Cardiac muscle cell (in vitro differentiated cells and primary cell): ENCODE measurements at places on chromosomes 3 and 15. TPM values are rescaled to one million over a fixed set of nuclear protein-coding genes. Genes with fewer than 3 reads are reported as not detected.

Gene VIPR1
- polyA plus RNA-seq, result 0.60 and 0.86 TPM in 2 replicates

Gene RHOV
- polyA plus RNA-seq, result 0.84 and 1.5 TPM in 2 replicates

DNA sequence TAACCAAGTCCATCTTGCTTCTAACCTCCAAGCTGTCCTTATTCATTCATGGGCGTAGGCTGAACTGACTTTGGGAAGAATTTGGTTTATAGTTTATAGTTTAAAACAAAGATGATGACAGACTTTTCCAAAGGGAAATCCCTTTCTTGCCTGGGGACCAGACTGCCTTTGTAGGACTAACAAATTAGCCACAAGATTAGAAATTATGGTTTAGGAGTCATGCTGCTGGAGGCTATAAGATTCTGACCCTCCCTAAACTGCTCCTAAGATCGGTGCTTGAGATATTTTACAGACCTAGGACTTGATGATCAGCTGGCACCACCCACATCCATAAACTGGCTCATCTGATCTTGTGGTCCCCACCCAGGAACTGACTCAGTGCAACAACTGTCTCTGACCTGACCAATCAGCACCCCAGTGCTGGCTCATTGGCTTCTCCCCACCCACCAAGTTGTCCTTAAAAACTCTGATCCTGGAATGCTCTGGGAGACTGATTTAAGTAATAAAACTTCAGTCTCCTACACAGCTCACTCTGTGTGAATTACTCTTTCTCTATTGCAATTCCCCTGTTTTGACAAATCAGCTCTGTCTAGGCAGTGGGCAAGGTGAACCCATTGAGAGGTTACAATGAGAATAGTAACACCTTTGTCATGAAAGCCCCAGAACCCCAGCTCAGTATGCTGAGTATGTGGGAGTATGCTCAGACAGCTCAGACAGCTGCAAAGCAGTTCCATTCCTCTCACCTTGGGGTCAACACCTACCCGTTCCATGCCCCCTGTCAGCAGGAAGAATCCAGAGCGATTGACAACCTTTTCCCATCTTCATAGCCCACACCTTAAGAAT is 51.6 kb upstream of the C15orf39 start:
- peak; percentile 42 for DNase-seq
- no peak overlapping the region for H3K4me3 ChIP-seq
- no peaks in the 10 kb centered on the region for H3K27me3 ChIP-seq
- H3K36me3 ChIP-seq, result no peaks in the 10 kb centered on the region

- DNase-seq, result no peak
- H3K4me1 ChIP-seq, result no peaks in the 10 kb centered on the region
- no peak overlapping the region for H3K27ac ChIP-seq
- H3K36me3 ChIP-seq, result no peaks in the 10 kb centered on the region
- no peaks in the 10 kb centered on the region for H3K27me3 ChIP-seq
Measured at GRCh38 chr15:48560321-48561051, 85.0 kb downstream of the FBN1 start.

Gene POC1A
- 10.6 and 24.0 TPM in 2 replicates for polyA plus RNA-seq

GRCh38 chr3:188403404-188403803 is 249.4 kb downstream of the LPP start:
- H3K27ac ChIP-seq, result no peak overlapping the region
- no peaks in the 10 kb centered on the region for H3K27me3 ChIP-seq
- H3K4me3 ChIP-seq, result no peak overlapping the region
- H3K4me1 ChIP-seq, result peaks cover 14% of the 10 kb centered on the region
- H3K36me3 ChIP-seq, result no peaks in the 10 kb centered on the region

- H3K4me3 ChIP-seq, result no peak overlapping the region
- DNase-seq, result no peak
- no peaks in the 10 kb centered on the region for H3K4me1 ChIP-seq
- no peak overlapping the region for H3K27ac ChIP-seq
- H3K36me3 ChIP-seq, result no peaks in the 10 kb centered on the region
- H3K27me3 ChIP-seq, result no peaks in the 10 kb centered on the region
Measured at GRCh38 chr15:23422946-23423708, 23.9 kb downstream of the GOLGA6L2 start.

Gene SUSD5
- 4.5 and 11.0 TPM in 2 replicates for polyA plus RNA-seq

Gene COL6A5
- not detected in 2 replicates for polyA plus RNA-seq

Gene UQCC5
- 64.7 and 89.3 TPM in 2 replicates for polyA plus RNA-seq

DNA sequence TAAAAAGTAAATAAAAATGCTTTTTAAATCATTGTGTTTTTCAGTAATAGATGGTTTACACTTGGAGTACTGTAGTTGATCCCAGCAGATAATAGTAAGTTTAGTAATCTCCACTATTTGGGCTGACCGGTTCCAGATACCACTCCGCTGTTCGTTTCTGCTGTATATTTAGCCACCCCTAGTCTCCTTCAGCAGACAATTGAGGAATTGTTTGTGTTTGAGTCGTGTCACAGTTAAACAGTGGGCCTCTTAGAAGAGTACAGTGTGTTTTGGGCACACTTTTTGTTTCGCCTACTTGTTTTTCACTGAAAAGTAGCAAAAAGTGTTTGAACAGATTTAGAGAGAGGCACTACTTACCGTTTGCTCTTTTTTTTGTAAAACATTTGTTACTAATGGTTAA is 33.2 kb downstream of the PAK2 start:
- H3K27me3 ChIP-seq, result no peaks in the 10 kb centered on the region
- H3K27ac ChIP-seq, result peak overlapping the region; percentile 71
- H3K36me3 ChIP-seq, result no peaks in the 10 kb centered on the region

GRCh38 chr15:62928242-62928999 is 114.1 kb upstream of the TPM1 start:
- no peaks in the 10 kb centered on the region for H3K27me3 ChIP-seq
- peak; percentile 33 for DNase-seq
- H3K4me3 ChIP-seq, result no peak overlapping the region
- H3K36me3 ChIP-seq, result no peaks in the 10 kb centered on the region
- peak overlapping the region; percentile 7 for H3K27ac ChIP-seq
- peaks cover 12% of the 10 kb centered on the region for H3K4me1 ChIP-seq

GRCh38 chr3:76644305-76644675 is 395.6 kb upstream of the ROBO2 start:
- H3K27me3 ChIP-seq, result no peaks in the 10 kb centered on the region
- H3K27ac ChIP-seq, result no peak overlapping the region
- H3K4me3 ChIP-seq, result no peak overlapping the region
- H3K4me1 ChIP-seq, result no peaks in the 10 kb centered on the region
- no peak for DNase-seq
- no peaks in the 10 kb centered on the region for H3K36me3 ChIP-seq

GRCh38 chr3:63824309-63824708 is 5.2 kb downstream of the C3orf49 start:
- H3K27me3 ChIP-seq, result peaks cover 5% of the 10 kb centered on the region
- DNase-seq, result peak; percentile 11
- H3K4me1 ChIP-seq, result no peaks in the 10 kb centered on the region
- no peaks in the 10 kb centered on the region for H3K36me3 ChIP-seq
- no peak overlapping the region for H3K4me3 ChIP-seq

Gene TAGLN3
- polyA plus RNA-seq, result 1.1 and 1.6 TPM in 2 replicates

GRCh38 chr15:83504365-83504764 is 57.2 kb downstream of the SH3GL3 start:
- no peaks in the 10 kb centered on the region for H3K27me3 ChIP-seq
- peak overlapping the region; percentile 54 for H3K27ac ChIP-seq
- DNase-seq, result peak; percentile 37

DNA sequence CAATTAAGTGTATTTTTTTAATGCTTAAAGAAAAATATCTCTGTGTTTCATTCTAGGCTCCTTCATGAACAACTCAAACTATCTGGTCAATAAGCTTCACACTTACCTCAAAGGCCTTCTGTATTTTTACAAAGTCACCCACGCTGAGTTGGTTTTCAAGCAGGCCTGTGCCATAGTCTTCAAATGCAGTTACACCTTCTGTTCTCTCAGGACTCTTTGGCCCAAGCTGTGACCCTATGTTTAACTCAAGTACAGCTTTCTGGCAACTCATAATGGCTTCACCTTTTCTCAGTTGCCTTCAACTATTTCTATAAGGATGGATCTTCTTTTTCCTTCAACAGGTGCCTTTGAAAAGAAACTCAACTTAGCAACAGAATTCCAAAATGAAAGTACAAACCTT is 587 bp downstream of the WDR49 start:
- H3K27ac ChIP-seq, result no peak overlapping the region
- no peaks in the 10 kb centered on the region for H3K36me3 ChIP-seq
- DNase-seq, result no peak
- no peaks in the 10 kb centered on the region for H3K4me1 ChIP-seq
- H3K27me3 ChIP-seq, result no peaks in the 10 kb centered on the region
- no peak overlapping the region for H3K4me3 ChIP-seq

- no peak for DNase-seq
- no peak overlapping the region for H3K4me3 ChIP-seq
- no peak overlapping the region for H3K27ac ChIP-seq
- H3K27me3 ChIP-seq, result no peaks in the 10 kb centered on the region
Measured at GRCh38 chr15:61700803-61701202, 359.4 kb downstream of the VPS13C start.

Gene CCNL1
- polyA plus RNA-seq, result 87.6 and 101 TPM in 2 replicates

Gene GOLGA8K
- polyA plus RNA-seq, result 0.28 TPM in 1 of 2 replicates, not detected in the other

DNA sequence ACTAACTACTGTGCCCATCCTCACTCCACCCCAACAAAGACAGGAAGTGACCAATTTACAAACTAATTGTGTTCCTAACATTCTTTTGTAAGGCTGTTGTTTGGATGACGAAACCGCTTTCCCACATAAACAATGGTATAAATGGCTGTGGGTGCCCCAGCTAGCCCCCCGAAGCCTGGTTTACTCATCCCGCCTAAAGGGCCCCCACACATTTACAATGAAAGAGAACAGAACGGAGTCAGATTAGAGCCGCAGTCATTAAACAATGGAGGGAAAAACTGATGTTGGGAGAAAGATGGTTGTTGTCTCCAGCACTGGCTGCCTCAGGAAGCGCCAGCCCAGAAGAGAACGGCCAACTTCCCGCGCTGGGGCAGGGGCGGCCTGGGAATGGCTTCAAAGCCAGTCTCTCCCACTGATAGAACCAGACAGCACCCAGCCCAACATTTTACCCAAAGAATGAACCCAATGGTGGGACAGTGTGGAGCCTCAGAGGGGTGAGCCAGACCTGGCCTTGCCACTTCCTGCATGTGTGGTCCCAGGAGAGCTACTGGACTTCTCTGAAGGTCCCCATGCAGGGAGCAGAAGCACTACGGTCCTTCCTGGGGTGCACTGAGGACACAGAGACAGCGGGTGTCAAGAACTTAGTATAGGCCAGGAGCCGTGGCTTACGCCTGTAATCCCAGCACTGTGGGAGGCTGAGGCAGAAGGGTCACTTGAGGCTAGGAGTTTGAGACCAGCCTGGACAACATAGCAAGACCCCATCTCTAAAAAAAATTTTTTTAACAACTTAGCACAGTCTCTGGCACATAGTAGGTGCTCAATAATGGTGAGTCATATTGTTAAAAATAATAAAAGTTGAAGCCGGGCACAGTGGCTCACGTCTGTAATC is 75.8 kb upstream of the GATA2 start:
- no peaks in the 10 kb centered on the region for H3K27me3 ChIP-seq
- H3K4me1 ChIP-seq, result no peaks in the 10 kb centered on the region
- no peak overlapping the region for H3K27ac ChIP-seq
- H3K4me3 ChIP-seq, result no peak overlapping the region
- no peak for DNase-seq

GRCh38 chr3:52339612-52340011 is 23.5 kb downstream of the DNAH1 start:
- H3K27me3 ChIP-seq, result no peaks in the 10 kb centered on the region
- H3K27ac ChIP-seq, result no peak overlapping the region
- no peaks in the 10 kb centered on the region for H3K4me1 ChIP-seq
- peak; percentile 77 for DNase-seq
- H3K36me3 ChIP-seq, result no peaks in the 10 kb centered on the region

DNA sequence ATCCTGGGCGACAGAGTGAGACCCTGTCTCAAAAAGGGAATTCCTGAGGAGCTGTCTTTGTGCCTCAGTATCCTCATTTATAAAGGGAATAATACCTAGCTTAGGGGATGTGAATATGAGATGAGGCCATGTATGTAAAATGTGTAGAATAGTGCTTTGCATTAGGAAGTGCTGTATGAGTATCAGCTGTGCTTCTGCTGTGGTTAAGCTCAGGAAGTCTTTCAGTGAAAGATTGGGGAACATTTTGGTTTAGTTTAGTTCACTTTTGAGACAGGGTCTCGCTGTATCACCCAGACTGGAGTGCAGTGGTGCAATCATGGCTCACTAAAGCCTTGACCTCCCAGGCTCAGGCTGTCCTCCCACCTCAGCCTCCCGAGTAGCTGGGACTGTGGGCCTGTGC is 10.6 kb downstream of the THUMPD3 start:
- no peak for DNase-seq
- H3K4me3 ChIP-seq, result no peak overlapping the region
- H3K27ac ChIP-seq, result no peak overlapping the region
- H3K36me3 ChIP-seq, result peaks cover 60% of the 10 kb centered on the region
- H3K27me3 ChIP-seq, result no peaks in the 10 kb centered on the region
- no peaks in the 10 kb centered on the region for H3K4me1 ChIP-seq

GRCh38 chr3:171165499-171165921 is 139.0 kb upstream of the SLC2A2 start:
- H3K27me3 ChIP-seq, result no peaks in the 10 kb centered on the region
- no peaks in the 10 kb centered on the region for H3K4me1 ChIP-seq

Gene ZMYND10
- 1.3 and 1.8 TPM in 2 replicates for polyA plus RNA-seq

Gene TMEM212
- 0.26 TPM in 1 of 2 replicates, not detected in the other for polyA plus RNA-seq

Gene CORO2B
- 1.6 and 3.0 TPM in 2 replicates for polyA plus RNA-seq

- no peak for DNase-seq
- no peaks in the 10 kb centered on the region for H3K27me3 ChIP-seq
- H3K4me1 ChIP-seq, result no peaks in the 10 kb centered on the region
Measured at GRCh38 chr3:175179055-175179454, 319.9 kb downstream of the NAALADL2 start.

- H3K4me1 ChIP-seq, result peaks cover 2% of the 10 kb centered on the region
- peak; percentile 27 for DNase-seq
- no peak overlapping the region for H3K27ac ChIP-seq
Measured at GRCh38 chr3:122921791-122922651, 105.5 kb downstream of the SEMA5B start.

DNA sequence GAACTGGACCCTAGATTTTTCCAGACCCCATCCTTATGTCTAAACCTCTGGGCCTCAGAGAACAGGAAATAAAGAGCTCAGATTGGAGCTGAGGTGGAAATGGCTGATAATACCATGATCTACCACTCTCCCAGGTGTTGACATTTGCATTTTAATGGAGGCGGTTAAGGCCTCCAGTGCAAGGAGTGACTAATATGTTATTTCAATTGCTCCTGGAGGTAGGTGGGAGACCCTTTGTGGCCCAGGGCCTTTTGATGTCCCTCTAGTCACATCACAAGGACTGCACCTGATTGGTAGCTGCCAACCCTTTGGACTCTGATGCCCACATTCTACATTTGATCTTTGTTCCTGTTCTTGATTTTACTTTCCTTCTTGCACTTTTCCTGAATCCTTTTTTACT is 9.0 kb upstream of the ADCY5 start:
- no peak for DNase-seq
- no peaks in the 10 kb centered on the region for H3K4me1 ChIP-seq
- H3K4me3 ChIP-seq, result no peak overlapping the region
- no peak overlapping the region for H3K27ac ChIP-seq
- peaks cover 1% of the 10 kb centered on the region for H3K27me3 ChIP-seq

GRCh38 chr3:27568393-27568792 is 84.2 kb upstream of the SLC4A7 start:
- H3K4me3 ChIP-seq, result no peak overlapping the region
- no peak overlapping the region for H3K27ac ChIP-seq
- peak; percentile 78 for DNase-seq
- no peaks in the 10 kb centered on the region for H3K4me1 ChIP-seq
